Suppressor macrophage treated with lipopolysaccharide for 4 hours (primary cell): ENCODE measurements at places on chromosomes 11 and 22.

- DNase-seq: no peak
Measured at GRCh38 chr11:1390569-1391164, 933 bp downstream of the BRSK2 start.

DNA sequence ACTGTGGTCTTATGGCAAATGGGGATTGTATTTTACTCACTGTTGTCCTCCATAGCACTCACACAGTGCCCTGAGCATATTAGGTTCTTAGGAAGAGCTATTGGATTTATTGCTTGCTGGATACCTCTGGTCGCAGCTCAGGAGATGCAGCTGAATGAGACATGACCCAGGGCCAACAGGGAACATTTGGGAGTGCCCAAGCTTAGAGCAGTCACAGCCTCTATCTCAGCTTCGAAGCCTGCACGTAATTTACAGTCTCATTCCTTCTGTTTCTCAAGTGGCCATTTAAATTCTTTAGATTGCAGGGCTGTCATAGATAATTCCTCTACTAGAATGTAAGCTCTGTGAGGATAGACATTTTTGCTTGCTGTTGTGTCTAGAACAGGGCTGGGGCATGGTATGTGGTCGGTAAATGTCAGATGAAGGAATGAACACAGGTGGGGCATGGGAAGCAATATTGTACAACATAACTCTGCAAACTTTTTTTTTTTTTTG lies 192.8 kb downstream of the GRIK4 start:
- no peak for DNase-seq

DNA sequence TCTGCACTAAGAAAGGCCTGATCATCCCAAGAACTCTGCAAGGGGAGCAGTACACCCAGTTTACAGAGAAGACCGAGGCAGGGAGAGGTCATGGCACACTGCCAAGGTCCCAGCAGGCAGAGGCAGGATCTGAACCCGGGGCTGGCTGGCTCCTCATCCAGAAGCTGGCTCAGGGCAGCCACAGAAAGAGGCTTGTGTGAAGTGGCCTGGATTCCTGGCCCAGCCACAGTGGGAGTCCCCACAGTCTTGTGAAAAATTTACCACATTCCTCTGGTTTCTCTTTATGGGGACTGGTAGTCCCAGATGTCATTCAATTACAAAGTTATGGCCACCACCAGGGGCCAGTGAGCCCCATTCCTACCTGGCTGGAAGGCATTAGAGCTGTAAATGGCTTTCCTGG lies 440.5 kb downstream of the MIAT start:
- no peak for DNase-seq

- DNase-seq: no peak
Measured at GRCh38 chr11:115298300-115299012, 205.8 kb downstream of the CADM1 start.

- no peak for DNase-seq
Measured at GRCh38 chr11:112834277-112834755, 126.9 kb upstream of the NCAM1 start.

GRCh38 chr22:27912101-27912500 lies 7.0 kb downstream of the PITPNB start:
- DNase-seq: peak; percentile 66

GRCh38 chr22:31753005-31753633 lies 700 bp upstream of the DEPDC5 start:
- peak; percentile 36 for DNase-seq

GRCh38 chr22:41845380-41846267 lies 12.7 kb downstream of the SREBF2 start:
- DNase-seq: no peak

DNA sequence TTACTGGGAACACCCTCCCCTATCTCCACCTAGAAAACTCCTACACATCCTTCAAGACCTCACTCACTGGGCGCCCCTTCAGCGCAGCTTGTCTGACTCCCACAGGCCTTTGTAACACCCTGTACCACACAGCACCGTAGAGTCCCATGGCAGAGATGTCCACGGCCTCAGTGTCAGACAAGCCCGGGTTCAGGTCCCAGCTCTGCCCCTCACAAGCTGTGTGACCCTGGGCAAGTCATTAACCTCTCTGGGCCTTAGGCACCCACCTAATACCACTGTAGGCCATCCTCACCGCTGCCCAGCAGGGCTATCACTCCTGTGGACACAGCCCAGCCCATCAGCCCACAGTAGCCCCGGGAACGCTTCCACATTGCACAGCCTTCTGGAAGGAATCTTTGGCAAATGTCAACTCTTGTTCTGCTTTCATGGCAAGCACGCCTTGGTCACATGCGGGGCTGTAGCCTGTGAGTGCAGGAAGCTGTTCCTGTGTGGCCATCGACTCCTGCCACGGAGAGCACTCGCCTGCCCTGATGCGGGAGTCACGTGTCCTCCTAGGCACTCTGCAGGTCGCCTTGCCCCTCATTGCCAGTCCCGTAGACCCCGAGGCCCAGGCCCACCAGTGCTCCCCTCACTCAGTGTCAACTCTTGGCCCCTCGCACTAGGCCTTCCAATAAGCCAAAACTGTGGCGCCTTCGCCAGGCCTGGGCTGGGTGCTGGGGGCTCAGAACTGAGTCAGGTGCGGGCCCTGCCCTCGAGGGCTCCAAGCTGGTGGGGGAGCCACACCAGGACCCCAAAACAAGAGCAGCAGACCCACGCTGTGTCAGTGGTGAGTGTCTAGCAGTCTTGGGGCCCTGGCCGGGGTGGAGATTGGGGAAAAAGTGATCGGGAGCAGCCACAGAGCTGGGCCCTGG lies 32.9 kb upstream of the RFPL3 start:
- DNase-seq: no peak

- no peak for DNase-seq
Measured at GRCh38 chr22:48556751-48557150, 1270.9 kb downstream of the BRD1 start.
